ENCODE measurements at places on chromosomes 1 and 21.

- DNase-seq = no peak
These were observed 42.7 kb downstream of the GIPC2 start for GRCh38 chr1:78088486-78088885.

DNA sequence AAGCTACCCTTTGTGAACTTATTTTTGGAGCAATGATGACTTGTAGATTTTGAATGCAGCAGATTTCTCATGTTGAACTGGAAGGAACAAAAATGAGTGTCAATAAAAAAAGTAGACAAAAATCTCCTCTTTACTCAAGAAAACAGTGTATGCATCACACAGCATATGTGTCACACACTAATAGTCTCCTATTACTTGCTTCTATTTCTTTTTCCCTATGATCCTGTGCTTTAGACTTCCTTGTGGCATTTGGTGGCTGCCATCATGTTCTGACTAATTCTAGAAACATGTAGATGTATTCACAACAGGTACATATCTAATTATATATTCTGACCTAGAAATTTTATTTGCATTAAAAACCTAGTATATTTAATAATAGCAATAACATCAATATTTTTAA lies 14.3 kb downstream of the RC3H1 start:
- no peak for DNase-seq

DNA sequence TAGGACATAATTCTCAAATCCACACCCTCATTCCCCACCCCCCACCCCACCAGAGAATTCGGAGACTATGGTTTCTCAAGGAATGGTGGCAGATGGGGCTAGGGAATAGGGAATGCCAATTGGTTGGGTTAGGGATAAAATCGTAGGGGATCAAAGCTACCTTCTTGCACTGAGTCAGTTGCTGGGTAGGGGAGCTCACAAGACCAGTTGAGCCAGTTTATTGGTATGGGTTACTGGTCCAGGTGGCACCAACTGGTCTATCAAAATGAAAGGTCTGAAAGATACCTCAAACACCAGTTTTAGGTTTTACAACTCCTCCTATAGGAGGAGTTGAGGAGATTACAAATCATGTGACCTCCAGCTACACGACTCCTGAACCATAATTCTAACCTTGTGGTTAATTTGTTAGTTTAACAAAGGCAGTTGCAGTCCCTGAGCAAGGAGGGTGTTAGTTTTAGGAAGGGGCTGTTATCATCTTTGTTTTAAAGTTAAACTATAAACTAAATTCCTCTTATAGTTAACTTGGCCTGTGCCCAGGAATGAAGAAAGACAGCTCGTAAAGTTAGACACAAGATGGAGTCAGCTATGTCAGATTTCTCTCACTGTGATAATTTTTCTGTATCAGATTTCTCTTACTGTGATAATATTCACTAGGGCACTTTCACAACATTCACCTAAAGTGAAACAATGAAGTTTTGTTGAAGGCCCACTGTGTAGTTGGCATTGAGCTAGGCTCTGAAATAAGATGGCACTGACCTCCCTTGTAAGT lies 2.5 kb downstream of the SHISAL2A start:
- no peak for DNase-seq

GRCh38 chr1:220149742-220150141 lies 55.8 kb downstream of the IARS2 start:
- DNase-seq = no peak

- DNase-seq = no peak
These were observed 25.3 kb downstream of the NADK start for GRCh38 chr1:1752636-1753606.

- DNase-seq = no peak
These were observed 333.8 kb upstream of the ADGRL2 start for GRCh38 chr1:81466961-81467360.

DNA sequence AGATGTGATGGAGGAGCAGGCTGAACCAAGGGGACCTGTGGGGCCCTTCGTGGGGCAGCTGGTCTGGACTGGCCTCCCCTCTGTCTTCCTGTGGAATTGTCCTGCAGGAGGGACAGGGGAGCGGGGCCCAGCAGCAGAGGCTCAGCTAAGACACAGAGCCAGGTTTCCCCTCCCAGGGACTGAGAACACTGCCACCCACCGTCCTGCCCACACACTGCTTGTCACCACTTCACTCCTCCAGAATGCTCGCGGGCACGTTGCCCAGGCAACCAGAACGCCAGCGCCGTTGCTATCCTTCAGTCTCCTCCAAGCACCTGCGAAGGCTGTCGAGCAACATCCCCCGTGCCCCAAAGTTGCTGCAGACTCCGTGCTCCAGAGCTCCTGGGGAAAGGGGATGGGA lies 46.4 kb downstream of the AJAP1 start:
- DNase-seq = no peak

GRCh38 chr21:36163750-36164741 lies 7.4 kb downstream of the DOP1B start:
- no peak for DNase-seq

DNA sequence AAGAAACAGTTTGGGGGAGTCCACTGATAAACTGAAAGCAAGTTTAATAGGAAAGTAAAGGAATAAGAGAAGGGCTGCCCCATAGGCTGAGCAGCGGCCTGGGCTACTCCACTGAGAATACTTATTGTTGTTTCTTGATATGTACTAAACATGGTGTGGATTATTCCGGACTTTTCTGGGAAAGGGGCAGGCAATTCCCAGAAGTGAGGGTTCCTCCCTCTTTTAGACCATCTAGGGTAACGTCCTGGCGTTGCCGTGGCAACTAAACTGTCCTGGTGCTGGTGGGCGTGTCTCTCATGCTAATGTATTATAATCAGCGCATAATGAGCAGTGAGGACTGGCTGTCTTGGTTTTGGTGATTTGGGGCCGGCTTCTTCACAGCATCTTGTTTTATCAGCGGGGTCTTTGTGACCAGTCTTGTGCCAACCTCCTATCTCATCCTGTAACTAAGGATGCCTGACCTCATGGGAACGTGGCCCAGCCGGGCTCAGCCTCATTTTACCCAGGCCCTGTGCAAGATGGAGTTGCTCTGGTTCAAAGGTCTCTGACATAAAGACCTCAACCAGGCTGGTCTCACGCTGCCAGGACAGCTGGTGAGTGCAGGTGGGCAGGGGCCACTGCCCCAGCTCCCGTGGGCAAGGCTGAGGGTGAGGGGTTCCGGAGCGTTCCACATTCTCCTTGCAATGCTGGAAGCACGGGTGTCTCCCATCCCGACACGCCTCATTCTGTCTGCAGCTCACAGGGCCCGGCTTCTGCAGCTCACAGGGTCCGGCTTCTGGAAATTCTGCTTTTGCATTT lies 19.6 kb upstream of the C1orf159 start:
- DNase-seq = no peak

DNA sequence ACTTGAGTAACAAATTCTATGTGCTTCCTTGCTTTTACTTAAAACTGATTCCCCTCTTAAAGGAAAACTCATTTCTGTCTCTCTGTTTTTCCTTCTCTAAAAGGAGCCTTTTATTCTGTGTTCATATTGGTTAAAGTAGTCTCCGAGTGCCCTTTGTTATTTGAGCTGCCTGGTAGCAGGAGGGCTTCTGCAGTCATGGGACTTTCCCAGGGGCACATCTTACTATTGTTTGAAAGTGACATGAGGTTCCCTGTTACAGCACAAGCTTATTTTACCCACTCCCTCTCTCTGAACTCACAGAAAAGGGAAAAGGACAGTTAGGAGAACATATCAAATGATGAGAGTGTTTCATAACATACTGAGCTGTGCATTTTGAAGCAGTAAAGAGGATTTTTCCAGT lies 58.1 kb upstream of the ANGPTL1 start:
- no peak for DNase-seq

DNA sequence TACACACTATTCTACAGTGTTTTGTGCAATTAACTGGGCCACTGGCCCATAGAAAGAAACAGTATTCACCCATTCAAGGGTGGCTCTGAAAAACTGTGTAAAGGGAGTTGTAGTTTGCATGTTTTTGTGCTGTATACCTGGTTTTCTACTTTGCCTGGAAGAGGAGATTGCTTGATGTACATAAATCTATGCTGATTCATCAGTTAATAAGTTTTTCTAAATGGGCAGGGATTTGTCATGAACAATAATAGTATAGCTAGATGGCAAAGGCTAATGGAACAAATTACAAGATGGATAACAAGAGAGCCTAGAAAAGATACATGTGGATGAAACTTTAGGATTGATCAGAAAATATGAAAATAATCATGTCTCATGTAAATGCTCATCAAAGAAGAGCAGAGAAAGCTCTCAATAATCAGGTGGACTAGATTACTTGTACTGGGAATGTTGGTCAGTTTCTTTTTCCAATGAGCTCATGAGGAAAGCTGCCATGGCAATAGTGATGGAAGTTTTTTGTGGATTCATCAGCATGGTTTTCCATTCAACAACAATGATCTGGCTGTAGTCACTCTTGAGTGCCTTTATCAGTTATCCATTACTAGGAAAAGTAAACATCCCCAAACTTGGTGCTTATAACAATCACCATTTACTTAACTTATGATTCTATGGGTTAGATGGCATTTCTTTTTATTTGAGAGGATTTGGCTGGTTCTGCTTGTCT lies 602.8 kb downstream of the BRINP3 start:
- no peak for DNase-seq

- no peak for DNase-seq
These were observed 2.2 kb downstream of the MAP7D1 start for GRCh38 chr1:36157973-36158826.
